ENCODE measurements at places on chromosomes 7 and 10.

DNA sequence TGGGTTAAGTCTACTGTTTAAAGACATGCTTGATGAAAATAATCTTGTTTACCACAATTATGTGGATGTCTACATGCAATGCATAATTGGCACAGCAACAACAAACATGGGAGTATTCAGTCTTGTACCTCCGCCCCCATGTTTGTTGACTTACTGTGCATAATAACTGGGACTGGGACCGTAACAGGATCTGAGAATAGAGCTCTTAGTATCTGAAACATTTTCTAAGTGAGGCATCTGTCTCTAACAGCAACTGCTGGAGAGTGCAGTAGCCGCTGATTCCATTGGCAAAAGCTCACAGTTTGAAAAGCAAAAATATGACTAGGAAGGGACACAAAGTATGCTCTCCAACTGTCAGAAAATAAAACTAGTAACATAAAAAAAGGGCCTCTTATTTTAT is 61.6 kb downstream of the ENO4 start:
- no peak for DNase-seq

GRCh38 chr7:107811934-107812333 is 8.9 kb upstream of the SLC26A3 start:
- no peak for DNase-seq

DNA sequence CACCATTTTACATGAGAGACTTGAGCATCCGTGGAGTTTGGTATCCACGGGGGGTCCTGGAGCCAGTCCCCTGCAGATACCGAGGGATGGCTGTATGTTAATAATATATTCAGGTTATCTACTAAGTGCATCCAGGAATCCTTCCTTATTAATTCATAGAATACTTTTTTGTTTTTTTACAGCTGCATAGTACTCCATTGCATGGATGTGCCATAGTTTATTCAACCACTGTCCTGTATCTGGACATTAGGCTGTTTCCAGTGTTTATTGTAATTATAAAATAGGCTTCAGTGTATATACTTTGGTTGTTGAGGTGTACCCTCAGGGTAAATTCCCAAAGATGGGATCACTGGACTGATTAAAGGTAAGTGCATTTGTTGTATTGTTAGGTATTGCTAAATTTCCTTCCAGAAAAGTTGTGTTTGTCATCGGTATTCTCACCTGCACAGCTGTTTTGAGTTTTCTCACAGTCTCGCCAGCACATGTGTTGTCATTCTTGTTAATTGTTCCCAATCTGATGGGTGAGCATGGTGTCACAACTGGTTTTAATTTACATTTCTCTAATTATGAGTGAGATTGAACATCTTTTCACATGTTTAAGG is 55.1 kb downstream of the INPP5F start:
- no peak for DNase-seq

- no peak for DNase-seq
These were observed 98.7 kb downstream of the TCERG1L start for GRCh38 chr10:131212763-131213325.

DNA sequence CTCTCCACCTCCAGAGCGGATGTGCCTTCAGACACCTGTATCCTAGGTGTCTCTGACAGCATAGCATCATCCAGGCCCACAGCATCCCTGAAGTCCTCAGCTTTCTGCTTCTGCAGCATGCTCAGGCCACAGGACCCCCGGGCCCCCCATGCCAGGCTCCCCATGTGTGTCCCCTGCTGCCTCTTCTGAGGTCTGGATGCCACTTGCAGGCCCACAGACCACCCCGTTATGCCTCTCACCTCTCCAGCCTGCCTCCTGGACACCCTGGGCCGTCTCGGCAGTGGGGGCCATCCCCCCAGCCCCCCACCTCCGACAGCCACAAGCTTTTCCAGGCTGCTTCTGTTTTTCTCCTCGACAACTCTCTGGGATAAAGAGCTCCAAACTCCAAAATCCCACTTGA is 84.4 kb downstream of the WNT2 start:
- DNase-seq, result no peak

Data from DMS 273 treated with DMSO at 0.1 percent for 48 hours (cell line).